Umbilical cord (tissue), 2 donors: ENCODE measurements at places on chromosomes 7 and 10.

DNA sequence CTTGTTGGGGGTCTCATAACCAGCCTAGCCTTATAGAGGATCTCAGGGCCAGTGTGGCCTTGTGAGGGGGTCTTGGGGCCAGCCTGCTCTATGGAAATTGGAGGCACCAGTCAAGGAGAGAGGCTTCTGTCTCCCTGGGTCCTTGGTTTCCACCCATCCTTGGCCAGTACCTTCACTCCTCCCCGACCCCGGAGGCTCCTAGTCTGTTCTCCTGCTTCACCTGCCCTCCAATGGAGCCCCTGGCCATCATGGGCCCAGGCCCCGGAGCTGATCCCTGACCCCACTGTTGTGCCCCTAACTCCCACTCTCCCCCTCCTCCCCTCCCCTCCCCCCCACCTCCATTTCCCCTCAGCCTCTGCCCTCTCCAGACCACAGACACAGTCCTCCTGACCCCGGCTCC is 29.7 kb downstream of the RASGEF1A start:
- no peak for DNase-seq

GRCh38 chr7:109256762-109257560 is 687.3 kb downstream of the DNAJB9 start:
- DNase-seq: no peak

DNA sequence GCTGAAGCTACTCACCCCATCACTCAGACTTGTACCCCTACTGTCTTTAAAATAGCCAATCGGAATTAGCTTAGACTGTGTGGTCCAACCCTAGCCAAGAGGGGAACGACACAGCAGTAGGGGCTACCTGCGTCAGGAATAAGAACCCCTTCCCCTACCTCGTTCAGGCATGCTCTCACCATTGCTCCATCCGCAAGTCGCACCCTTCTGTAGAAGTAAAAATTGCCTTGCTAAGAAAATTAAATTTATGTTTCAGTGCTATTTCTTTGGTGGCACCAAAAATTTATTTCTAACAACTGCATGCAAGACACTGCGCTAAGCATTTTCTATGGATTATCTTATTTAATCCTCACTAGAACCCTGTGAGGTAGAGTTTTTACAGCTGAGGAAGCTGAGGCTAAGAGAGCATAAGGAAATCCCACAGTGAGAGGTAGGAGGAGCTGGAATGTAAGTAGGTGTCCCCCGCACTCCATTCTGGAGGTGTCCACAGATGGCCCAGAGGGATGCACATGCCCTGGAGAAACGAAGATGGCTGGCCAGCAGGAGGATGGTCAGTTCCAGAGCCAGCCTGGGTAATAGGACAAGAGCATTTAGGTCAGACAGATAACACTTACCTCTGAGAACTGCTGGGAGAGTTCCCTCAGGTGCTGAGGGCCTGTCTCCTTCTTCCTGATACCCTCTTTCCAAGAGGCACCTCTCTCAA is 15.3 kb upstream of the CACUL1 start:
- no peak for DNase-seq

DNA sequence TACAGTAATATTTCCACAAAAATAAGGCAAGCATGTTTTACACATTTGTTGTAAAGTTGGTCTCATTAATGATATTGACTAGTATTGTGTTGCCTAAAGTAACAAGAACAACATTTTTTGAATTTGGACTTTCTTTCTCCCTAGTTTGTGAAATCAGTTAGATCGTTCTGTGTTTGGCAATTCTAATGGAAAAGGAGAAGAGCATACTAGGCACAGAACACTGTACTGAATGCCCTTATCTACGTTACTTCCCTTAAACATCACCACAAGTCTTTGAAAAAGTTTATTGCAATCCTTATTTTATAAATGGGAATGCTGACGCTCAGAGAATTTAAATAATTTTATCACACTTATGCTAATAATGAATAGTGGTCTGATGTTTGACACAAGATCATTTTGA is 372.2 kb downstream of the EXOC4 start:
- no peak for DNase-seq

DNA sequence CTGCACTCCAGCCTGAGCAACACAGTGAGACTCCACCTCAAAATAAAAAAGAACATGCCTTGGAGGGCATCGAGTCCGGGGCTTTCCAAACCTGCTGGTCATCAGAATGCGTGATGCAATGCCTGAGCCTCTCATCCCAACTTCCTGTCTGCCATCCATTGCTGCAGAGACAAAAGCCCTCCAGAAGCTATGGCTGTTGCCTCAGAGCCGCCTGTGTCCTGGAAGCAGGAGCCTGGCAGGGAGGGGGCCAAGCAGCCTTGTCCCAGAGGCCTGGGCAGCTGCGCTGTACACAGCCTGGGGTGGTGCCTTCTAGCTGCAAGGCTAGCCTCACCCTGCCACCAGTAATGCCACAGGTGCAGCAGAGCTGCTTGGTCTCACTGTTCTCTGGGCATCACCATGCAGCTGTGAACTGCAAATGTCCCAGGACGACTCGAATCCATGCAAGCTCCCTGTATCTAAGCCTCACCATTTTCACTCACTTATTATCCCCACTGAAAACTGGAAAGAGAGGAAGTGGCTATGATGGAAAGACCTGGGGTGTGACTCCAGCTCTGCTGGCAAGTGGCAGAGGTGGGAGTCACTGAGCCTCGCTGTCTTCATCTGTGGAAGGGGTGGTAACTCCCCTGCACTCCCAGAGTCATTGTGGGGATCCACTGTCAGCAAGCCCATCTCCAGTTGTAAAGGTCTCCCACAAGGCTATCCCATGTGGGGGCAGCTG is 7.0 kb downstream of the ALOX5 start:
- DNase-seq: no peak

- peak; percentile 40 for DNase-seq
Measured at GRCh38 chr7:31776616-31777015, 89.6 kb downstream of the PPP1R17 start.

- DNase-seq: no peak
Measured at GRCh38 chr10:71627230-71627939, 92.2 kb downstream of the C10orf105 start.

GRCh38 chr10:102410429-102411073 is 8.0 kb downstream of the PSD start:
- peak; percentile 73 for DNase-seq

DNA sequence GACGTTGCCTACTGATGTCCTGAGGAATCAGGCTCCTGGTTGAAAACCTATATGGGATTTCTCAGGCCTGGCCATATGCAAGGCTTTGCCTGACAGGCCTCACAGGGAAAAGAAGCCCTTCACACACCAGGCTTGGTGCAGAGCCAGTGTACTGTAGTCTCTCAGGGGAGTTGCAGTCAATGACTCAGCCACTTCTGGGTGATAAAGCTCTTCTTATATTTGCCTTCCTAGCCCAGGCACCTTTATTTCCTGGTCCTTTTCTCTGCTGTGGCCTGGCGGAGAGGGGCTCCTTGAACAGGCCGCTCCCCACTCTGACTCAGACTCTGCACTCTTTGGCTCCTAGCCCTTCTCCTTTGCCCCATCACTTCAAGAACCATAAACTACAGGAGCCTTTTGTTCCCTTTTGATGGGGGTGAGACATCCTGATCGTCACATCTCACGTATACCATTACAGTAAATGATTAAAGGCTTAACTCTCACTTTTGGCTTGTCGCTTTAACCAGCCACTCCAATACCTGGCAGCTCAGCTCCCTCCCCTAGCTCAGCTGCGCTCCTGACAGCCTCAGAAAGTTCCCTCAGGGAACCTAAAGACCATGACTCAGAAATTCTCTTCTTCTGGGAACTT is 33.5 kb downstream of the DPY19L1 start:
- DNase-seq: peak; percentile 55

DNA sequence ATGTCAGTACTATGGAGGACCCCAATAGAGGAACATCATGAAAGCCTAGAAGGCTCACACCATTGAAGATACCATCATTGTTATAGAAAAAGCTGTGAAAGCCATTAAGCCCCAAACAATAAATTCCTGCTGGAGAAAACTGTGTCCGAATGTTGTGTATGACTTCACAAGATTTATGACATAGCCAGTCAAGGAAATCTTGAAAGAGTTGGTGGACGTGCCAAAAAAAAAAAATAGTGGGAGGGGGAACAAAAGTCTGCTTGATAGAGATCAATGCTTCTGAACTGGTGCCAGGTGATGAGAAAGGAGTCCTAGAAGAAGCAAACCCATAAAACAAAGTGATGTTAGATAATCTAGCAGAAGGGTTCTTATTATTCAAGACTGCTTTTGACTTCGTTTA is 41.2 kb downstream of the RALA start:
- DNase-seq: no peak
